ENCODE measurements at places on chromosomes 3 and 15. TPM values are rescaled to one million over a fixed set of nuclear protein-coding genes. Genes with fewer than 3 reads are reported as not detected.
A peak's percentile ranks its signal among the peaks of the same experiment; 100 is the strongest.

- H3K36me3 ChIP-seq: peaks cover 3% of the 10 kb centered on the region
- no peaks in the 10 kb centered on the region for H3K27me3 ChIP-seq
- DNase-seq: no peak
- H3K4me1 ChIP-seq: no peaks in the 10 kb centered on the region
- no peak overlapping the region for H3K27ac ChIP-seq
Observed at GRCh38 chr3:113678773-113679172, 17.7 kb downstream of the USF3 start.

DNA sequence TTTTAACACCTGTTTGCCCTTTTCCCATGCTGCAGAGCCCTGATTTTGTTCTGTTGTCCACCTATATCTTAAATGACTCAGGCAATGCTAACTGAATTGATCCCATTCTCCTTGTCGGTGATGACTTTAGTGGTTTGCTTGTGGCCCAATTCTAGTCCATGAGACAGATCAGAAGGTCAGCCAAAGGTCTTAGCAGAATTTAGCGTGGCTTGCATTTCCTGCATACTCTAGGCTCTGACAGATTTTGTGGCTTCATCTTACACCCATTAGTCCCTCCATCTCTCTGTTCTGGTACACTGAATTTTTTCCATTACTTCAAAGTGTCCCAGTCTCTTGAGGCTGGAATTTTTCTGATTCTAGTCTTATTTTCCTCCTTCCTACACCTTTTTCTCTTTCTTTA lies 161.9 kb downstream of the STAC start:
- no peak for DNase-seq
- H3K4me1 ChIP-seq: peaks cover 3% of the 10 kb centered on the region
- peaks cover 15% of the 10 kb centered on the region for H3K36me3 ChIP-seq
- no peak overlapping the region for H3K27ac ChIP-seq
- no peak overlapping the region for H3K4me3 ChIP-seq

Gene CRYBG3
- 2.8 TPM for polyA plus RNA-seq

Gene SMAD6
- polyA plus RNA-seq: 3.8 TPM

GRCh38 chr3:56119575-56120349 lies 348.5 kb downstream of the ERC2 start:
- H3K27me3 ChIP-seq: no peaks in the 10 kb centered on the region
- H3K27ac ChIP-seq: no peak overlapping the region
- no peak overlapping the region for H3K4me3 ChIP-seq
- H3K4me1 ChIP-seq: peaks cover under 1% of the 10 kb centered on the region

DNA sequence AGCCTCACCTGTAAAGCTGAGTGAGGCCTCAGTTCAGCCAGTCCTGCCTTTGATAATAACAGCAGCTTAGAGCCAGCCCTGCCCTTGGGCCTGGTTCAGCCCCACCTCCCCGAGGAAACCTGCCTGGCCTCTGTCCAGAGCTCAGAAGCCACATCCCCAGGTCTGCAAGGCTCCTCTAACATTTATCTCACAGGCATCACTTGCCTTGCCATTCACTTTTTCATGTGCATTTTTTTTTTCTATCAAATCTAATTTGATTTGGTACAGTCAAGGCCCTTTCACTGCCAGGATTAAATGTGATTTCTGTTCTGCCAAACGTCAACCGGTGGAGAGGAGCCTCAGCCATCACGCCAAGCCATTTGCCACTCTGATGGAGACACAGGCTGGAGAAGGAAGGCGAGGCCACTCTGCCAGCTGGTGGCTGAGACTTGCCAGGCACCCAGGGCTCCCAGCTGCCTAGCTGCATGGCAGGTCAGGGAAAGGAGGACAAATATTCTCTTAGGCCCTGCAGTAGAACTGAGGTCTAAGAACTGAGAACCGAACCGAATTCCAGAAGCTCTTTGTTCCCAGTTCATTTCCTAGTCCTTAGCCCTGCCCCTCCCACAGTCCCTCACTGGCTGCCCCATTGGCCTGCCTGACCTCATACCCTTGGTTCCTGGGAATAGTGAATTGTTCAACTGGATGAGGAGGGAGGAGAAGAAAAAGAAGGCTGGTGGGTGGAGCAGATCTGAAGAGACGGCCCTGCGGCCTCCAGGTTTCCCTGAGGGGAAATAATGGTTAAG lies 76.4 kb downstream of the SPSB4 start:
- H3K4me3 ChIP-seq: no peak overlapping the region
- no peaks in the 10 kb centered on the region for H3K27me3 ChIP-seq
- no peak overlapping the region for H3K27ac ChIP-seq
- H3K4me1 ChIP-seq: peaks cover 18% of the 10 kb centered on the region
- no peaks in the 10 kb centered on the region for H3K36me3 ChIP-seq
- DNase-seq: peak; percentile 74

- no peak overlapping the region for H3K4me3 ChIP-seq
- no peak for DNase-seq
- H3K36me3 ChIP-seq: no peaks in the 10 kb centered on the region
- H3K4me1 ChIP-seq: no peaks in the 10 kb centered on the region
Observed at GRCh38 chr3:156071031-156071430, 49.3 kb upstream of the KCNAB1 start.

DNA sequence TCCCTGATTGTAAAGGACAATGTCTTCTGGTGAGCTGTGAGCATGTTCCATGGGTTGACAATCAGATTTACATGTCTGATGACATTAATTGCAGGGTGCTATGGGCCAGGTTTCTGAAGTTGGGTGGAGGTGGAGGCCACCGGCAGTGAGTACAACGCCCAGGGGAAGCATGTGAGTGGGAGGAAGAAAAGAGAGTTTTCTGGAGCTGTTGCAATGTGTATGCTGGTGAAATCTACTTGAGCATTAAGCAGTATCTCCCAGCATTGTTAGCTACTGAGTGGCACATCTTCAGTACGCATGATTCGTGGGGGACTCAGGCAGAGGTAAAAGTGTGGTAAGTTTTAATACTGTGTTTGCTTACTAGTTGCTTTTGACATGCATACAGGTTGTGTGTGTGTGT lies 26.6 kb downstream of the TMEM45A start:
- no peak for DNase-seq
- no peak overlapping the region for H3K4me3 ChIP-seq
- H3K36me3 ChIP-seq: no peaks in the 10 kb centered on the region
- peak overlapping the region; percentile 43 for H3K27ac ChIP-seq
- H3K4me1 ChIP-seq: peaks cover 2% of the 10 kb centered on the region

Gene CFAP100
- polyA plus RNA-seq: not detected

Gene ADAMTS7
- polyA plus RNA-seq: 12.7 TPM

Gene GOLGA6D
- 0.02 TPM for polyA plus RNA-seq

GRCh38 chr3:108488631-108489030 lies 21.8 kb downstream of the MYH15 start:
- peak overlapping the region; percentile 56 for H3K27ac ChIP-seq
- H3K4me3 ChIP-seq: no peak overlapping the region
- no peaks in the 10 kb centered on the region for H3K27me3 ChIP-seq
- peaks cover 18% of the 10 kb centered on the region for H3K4me1 ChIP-seq
- H3K36me3 ChIP-seq: no peaks in the 10 kb centered on the region
- no peak for DNase-seq

DNA sequence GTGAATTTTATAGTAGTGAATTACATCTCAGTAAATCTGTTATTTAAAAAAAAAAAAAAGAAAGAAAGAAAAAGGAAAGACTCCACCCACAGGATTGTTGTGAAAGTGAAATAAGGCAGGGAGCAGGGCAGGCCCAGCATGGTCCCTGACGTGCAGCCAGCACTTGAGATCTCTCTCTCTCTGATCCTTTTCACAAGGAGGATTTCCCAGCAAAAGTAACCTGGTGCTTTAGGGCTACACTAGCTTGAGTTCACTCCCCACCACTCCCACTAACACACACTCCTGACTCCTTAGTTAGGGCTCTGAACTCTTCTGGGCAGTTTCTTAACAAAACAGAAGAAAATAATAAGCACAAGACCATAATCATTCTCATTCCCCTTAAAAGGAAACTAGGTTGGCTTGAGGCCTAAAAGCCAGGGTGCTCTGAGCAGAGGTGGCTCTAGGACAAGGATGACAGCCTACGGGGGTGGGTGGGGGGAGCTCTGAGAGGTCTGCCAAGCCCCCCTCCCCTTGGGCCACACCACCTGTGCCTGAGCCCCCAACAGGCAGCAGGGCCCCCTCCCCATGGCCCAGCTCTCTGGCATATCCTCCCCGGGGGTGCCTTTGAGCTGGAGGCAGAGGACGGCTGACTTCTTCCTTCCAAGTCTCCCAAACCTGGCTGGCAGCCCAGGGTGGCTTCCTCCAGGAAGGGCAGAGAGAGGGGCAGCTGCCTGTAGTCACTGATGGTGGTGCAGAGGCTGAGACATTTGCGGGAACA lies 856 bp downstream of the TMEM40 start:
- H3K4me1 ChIP-seq: peaks cover 14% of the 10 kb centered on the region
- no peak overlapping the region for H3K4me3 ChIP-seq

GRCh38 chr15:68797599-68798345 lies 22.9 kb downstream of the ANP32A start:
- H3K27ac ChIP-seq: no peak overlapping the region
- no peaks in the 10 kb centered on the region for H3K4me1 ChIP-seq
- H3K36me3 ChIP-seq: no peaks in the 10 kb centered on the region

- no peaks in the 10 kb centered on the region for H3K4me1 ChIP-seq
- no peak for DNase-seq
- no peaks in the 10 kb centered on the region for H3K36me3 ChIP-seq
- H3K27ac ChIP-seq: no peak overlapping the region
- no peaks in the 10 kb centered on the region for H3K27me3 ChIP-seq
Observed at GRCh38 chr3:138846262-138846791, 11.6 kb upstream of the PIK3CB start.

Gene HHLA2
- not detected for polyA plus RNA-seq

Gene NDN
- polyA plus RNA-seq: 31.6 TPM

DNA sequence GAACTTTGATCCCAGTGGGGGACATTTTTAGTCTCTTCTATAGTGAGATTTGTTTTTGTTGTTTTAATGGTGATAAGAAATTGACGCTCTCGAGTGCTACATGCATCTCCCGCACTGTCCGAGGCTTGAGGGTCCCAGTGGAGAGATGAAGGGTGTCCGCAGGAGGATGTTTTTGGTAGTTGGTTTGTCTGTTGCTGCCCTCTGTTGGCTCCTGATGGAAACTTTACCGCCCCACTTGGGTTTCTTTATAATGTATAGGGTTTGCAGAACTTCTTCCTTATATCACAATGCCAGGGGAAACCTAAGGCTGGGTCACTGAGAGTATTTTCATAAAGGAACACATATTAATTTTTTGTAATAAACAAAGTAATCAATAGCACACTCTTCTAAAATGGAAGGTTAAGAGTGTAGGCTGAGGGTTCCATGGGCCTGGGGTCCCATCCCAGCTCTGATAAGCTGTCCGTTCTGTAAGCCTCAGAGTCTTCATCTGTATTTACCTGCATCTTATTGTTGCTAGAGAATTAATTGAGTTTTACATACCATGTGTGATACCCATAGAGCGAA lies 185.3 kb upstream of the FEZF2 start:
- H3K27me3 ChIP-seq: no peaks in the 10 kb centered on the region
- peak; percentile 53 for DNase-seq
- H3K36me3 ChIP-seq: no peaks in the 10 kb centered on the region
- no peak overlapping the region for H3K27ac ChIP-seq
- peaks cover 10% of the 10 kb centered on the region for H3K4me1 ChIP-seq

Gene PDZRN3
- 7.9 TPM for polyA plus RNA-seq

Gene FAM3D
- not detected for polyA plus RNA-seq

GRCh38 chr15:98923171-98923570 lies 84.4 kb downstream of the PGPEP1L start:
- H3K27ac ChIP-seq: no peak overlapping the region
- DNase-seq: no peak
- H3K36me3 ChIP-seq: peaks cover 8% of the 10 kb centered on the region
- H3K4me3 ChIP-seq: no peak overlapping the region
- no peaks in the 10 kb centered on the region for H3K27me3 ChIP-seq
- peaks cover 10% of the 10 kb centered on the region for H3K4me1 ChIP-seq

- H3K4me1 ChIP-seq: peaks cover 22% of the 10 kb centered on the region
- H3K36me3 ChIP-seq: peaks cover 6% of the 10 kb centered on the region
- peak overlapping the region; percentile 80 for H3K27ac ChIP-seq
- DNase-seq: peak; percentile 55
- H3K27me3 ChIP-seq: no peaks in the 10 kb centered on the region
Observed at GRCh38 chr3:197186887-197187588, 111.4 kb downstream of the DLG1 start.

GRCh38 chr15:67708500-67708899 lies 116.8 kb upstream of the SKOR1 start:
- no peaks in the 10 kb centered on the region for H3K27me3 ChIP-seq
- no peak overlapping the region for H3K4me3 ChIP-seq
- DNase-seq: no peak
- H3K27ac ChIP-seq: no peak overlapping the region
- peaks cover 4% of the 10 kb centered on the region for H3K36me3 ChIP-seq
- no peaks in the 10 kb centered on the region for H3K4me1 ChIP-seq

GRCh38 chr3:15903164-15903563 lies 105.4 kb upstream of the ANKRD28 start:
- no peak for DNase-seq
- no peak overlapping the region for H3K27ac ChIP-seq
- H3K27me3 ChIP-seq: no peaks in the 10 kb centered on the region
- H3K4me1 ChIP-seq: peaks cover 6% of the 10 kb centered on the region
- H3K36me3 ChIP-seq: no peaks in the 10 kb centered on the region

DNA sequence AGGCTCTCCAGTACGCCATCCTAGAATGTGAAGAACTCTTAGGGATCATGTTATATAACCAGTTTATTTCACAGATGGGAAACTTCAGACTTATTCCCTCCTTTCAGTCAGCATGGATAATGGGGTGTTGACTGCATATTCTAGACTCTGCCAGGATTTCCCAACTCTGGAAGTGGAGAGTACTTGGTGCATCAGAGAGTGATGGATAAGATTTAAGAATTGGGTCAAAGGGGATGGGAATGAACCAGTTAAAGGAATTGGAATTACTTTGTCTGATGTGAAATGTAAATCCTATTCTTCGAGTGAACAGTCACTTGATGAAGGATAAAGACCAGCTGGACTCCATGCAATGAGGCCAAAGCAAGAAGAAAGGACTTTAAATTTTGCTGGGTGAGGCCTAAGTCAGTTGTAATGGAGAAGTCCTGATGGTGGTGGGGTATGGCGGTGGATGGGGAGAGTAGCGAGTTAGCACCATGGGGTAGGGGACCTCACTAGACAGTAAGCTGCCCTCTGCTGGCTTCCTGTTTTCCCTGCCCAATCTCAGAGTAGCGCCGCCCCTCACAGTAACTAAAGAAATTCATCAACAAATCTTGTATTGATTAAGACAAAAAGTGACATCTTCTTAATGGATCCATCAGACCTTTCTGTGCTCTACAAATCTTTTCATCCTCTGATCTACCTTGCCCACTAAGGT lies 7.3 kb upstream of the CACNA1D start:
- H3K27me3 ChIP-seq: no peaks in the 10 kb centered on the region
- no peak overlapping the region for H3K4me3 ChIP-seq
- H3K4me1 ChIP-seq: peaks cover 2% of the 10 kb centered on the region

Gene CCDC9B
- 13.7 TPM for polyA plus RNA-seq

GRCh38 chr3:149790268-149790667 lies 2.1 kb downstream of the ANKUB1 start:
- no peaks in the 10 kb centered on the region for H3K36me3 ChIP-seq
- no peaks in the 10 kb centered on the region for H3K4me1 ChIP-seq
- no peaks in the 10 kb centered on the region for H3K27me3 ChIP-seq
- no peak overlapping the region for H3K27ac ChIP-seq
- no peak overlapping the region for H3K4me3 ChIP-seq
- DNase-seq: no peak

Gene CADM2
- polyA plus RNA-seq: 0.60 TPM

GRCh38 chr3:78066287-78066686 lies 1026.4 kb downstream of the ROBO2 start:
- DNase-seq: no peak
- H3K4me1 ChIP-seq: no peaks in the 10 kb centered on the region
- no peaks in the 10 kb centered on the region for H3K27me3 ChIP-seq
- H3K4me3 ChIP-seq: no peak overlapping the region

Data from SK-N-SH (cell line).